ENCODE measurements at places on chromosomes 11 and 22. TPM values are rescaled to one million over a fixed set of nuclear protein-coding genes. Genes with fewer than 3 reads are reported as not detected.

RAB38 gene
- 1.9 TPM for total RNA-seq

SLC22A12 gene
- not detected for total RNA-seq

DNA sequence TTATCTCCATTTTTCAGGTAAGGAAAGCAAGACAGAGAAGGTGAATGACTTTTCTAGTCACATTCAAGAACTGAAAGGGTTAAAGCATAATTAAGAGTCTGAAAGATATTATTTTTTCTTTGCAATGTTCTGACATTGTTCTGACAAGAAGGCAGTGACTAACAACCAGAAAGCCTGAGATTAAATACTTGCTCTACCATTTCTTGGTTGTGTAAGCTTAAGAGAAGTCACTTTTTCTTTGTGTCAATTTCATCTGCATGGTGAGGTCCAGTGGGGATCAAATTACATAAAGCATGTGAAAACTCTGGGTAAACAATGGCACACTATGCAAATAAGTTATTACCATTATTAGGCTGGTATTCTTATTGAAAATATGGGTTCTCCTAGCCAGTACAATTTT is 73.7 kb downstream of the PHF21A start:
- no peak for ATAC-seq

DNA sequence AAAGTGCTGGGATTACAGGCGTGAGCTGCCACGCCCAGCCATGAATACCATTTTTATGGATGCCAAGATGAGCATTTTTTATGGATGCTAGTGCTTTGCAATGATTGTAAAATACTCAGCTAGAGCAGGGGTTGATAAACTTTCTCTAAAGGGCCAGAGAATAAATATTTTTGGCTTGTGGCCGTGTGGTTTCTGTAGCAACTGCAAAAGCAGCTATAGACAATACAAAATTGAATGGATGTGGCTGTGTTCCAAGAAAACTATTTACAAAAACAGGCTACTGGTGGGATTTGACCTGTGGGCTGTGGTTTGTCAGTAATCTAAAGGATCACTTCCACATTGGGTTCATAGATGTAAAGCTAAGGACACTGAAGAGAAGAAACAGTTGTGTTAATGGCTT is 56.0 kb downstream of the COMMD9 start:
- no peak for ATAC-seq

DNA sequence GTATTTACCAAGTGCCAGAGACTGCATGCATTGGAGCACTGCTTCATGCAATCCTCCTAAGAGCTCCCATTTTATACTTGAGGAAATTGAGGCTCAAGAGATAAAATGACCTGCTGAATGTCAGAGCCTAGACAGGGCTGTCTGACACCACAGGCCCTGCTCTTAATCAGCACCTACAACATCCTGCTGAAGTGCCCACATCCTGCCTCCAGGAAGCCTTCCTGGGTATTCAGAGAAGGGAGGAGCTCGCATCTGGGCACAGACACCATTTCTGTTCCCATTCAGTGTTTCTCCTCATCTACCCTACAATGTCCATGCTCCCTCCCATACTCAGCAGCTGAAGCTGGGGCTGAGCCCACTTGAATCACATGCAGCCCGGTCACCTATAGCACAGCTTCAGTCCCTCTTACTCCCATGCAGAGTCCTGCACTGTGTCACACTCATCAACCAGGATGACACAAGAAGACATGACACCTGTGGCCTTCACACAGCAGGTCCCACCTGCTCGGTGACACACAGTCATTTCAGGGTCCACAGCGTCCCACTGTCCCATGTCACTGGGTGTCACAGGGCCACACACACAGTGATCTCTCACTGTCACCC is 53.1 kb downstream of the PDE2A start:
- peak; percentile 71 for ATAC-seq

- no peak for ATAC-seq
Measured at GRCh38 chr11:27008811-27009535, 15.1 kb downstream of the FIBIN start.
